ENCODE measurements at places on chromosomes 1 and 21. TPM values are rescaled to one million over a fixed set of nuclear protein-coding genes. Genes with fewer than 3 reads are reported as not detected.

The CLDN17 gene
- 2.2 TPM for total RNA-seq

The HLX gene
- total RNA-seq = 7.4 TPM

The HUNK gene
- 0.74 TPM for total RNA-seq

- no peak for DNase-seq
- H3K27ac ChIP-seq = no peak overlapping the region
- H3K4me3 ChIP-seq = no peak overlapping the region
Measured at GRCh38 chr1:214310010-214310409, 29.1 kb downstream of the SMYD2 start.

GRCh38 chr1:221761354-221762002 lies 19.6 kb upstream of the DUSP10 start:
- no peak overlapping the region for H3K27ac ChIP-seq
- no peak for DNase-seq
- H3K4me3 ChIP-seq = no peak overlapping the region

DNA sequence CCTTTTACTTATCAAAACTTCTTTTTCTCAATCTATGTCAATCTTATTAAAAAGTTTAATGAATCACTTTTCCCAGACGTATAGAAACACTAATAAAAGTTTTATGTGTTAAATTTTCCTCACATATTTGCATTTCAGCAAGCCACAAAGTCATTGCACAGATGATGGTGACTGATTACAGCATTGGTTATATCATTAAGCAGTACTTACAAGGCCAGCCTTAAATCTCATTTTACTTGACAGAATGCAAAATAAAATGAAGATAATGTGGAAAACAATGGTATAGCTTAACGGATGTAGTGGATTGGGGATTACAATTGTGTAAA lies 39.5 kb downstream of the TMEM200B start:
- no peak for DNase-seq
- no peaks in the 10 kb centered on the region for H3K27me3 ChIP-seq
- no peaks in the 10 kb centered on the region for H3K4me1 ChIP-seq
- no peak overlapping the region for H3K4me3 ChIP-seq

GRCh38 chr1:177410179-177410766 lies 239.5 kb downstream of the BRINP2 start:
- H3K4me1 ChIP-seq = no peaks in the 10 kb centered on the region
- no peak overlapping the region for H3K27ac ChIP-seq
- H3K4me3 ChIP-seq = no peak overlapping the region
- no peaks in the 10 kb centered on the region for H3K36me3 ChIP-seq

DNA sequence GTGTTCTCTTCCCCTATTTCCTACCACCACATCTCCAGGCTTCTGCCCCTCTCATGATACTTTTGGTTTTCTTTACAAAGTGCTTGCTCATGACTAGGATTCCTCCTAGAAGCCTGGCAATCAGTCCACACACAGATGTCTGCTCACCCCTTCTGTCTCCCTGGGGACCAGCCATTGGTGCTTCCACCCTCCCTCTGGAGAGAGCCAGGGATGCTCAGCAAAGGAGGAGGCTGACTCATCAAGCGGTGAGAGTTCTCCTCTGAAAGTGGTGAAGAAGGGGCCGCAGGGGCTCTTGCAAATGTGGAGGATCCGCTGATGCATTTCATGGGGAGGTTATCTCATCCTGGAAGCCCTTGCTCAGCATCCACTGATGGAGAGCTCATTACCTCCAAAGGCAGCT lies 14.5 kb downstream of the NT5C1A start:
- no peaks in the 10 kb centered on the region for H3K27me3 ChIP-seq
- no peak overlapping the region for H3K4me3 ChIP-seq
- DNase-seq = no peak
- no peaks in the 10 kb centered on the region for H3K4me1 ChIP-seq
- H3K36me3 ChIP-seq = no peaks in the 10 kb centered on the region

All from vagina (tissue), 2 donors.